ENCODE measurements at places on chromosomes 3 and 15.

GRCh38 chr15:70321172-70321819 is 223.6 kb upstream of the TLE3 start:
- no peak for DNase-seq

- peak; percentile 53 for DNase-seq
Observed at GRCh38 chr15:67080900-67081431, 15.6 kb downstream of the SMAD3 start.

GRCh38 chr15:38252481-38253350 is at the start of gene SPRED1:
Gene SPRED1, plus strand, starts transcription at chr15:38252836. Its CDS starts 350 bp downstream, at chr15:38253186.
- peak; percentile 70 for DNase-seq

DNA sequence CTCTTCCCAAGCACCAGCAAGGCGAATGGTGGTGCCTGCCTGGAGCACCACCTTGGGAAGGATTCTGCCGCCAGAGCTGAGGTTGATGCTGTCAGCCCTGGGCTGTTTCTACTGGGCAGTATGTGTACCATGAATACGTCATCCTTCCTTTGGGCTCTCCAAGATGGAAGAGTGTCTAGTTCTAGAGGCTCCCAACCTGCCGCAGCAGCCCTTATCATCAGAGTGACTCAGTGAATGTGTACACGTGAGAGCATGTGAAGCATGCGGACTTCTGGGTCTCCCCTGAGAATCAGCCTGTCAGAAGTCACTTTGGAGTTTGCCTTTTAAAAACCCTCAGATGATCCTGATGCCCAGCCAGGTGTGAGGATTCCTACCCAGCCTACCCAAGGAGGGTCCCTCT is 20.9 kb downstream of the PLA2G4D start:
- no peak for DNase-seq
